Calu3 (cell line): ENCODE measurements at places on chromosomes 6 and 20. TPM values are rescaled to one million over a fixed set of nuclear protein-coding genes. Genes with fewer than 3 reads are reported as not detected.

The PDE7B gene
- total RNA-seq = 0.09 and 0.20 TPM in 2 replicates

The NT5E gene
- total RNA-seq = 52.8 and 76.5 TPM in 2 replicates

The DEFB124 gene
- not detected in 2 replicates for total RNA-seq

The PHF1 gene
- 62.4 and 68.3 TPM in 2 replicates for total RNA-seq

The MMP24 gene
- total RNA-seq = 5.8 and 8.2 TPM in 2 replicates

The OLIG3 gene
- not detected in 2 replicates for total RNA-seq

The SLC17A2 gene
- total RNA-seq = not detected in 2 replicates

The SLC22A3 gene
- 3.3 and 8.1 TPM in 2 replicates for total RNA-seq

The SPATS1 gene
- not detected in 2 replicates for total RNA-seq

The IMPG1 gene
- total RNA-seq = not detected in 2 replicates

The ARMH2 gene
- not detected in 2 replicates for total RNA-seq

The BMP7 gene
- total RNA-seq = not detected in 2 replicates

The HSPA12B gene
- not detected in 2 replicates for total RNA-seq

The PHACTR3 gene
- 10.0 and 12.0 TPM in 2 replicates for total RNA-seq

The PPP1R14C gene
- 2.7 and 3.6 TPM in 2 replicates for total RNA-seq

The CYP39A1 gene
- total RNA-seq = 0.88 and 1.7 TPM in 2 replicates

The VAPB gene
- total RNA-seq = 82.4 and 92.7 TPM in 2 replicates

The TNFRSF6B gene
- not detected in 2 replicates for total RNA-seq

The PTCRA gene
- total RNA-seq = not detected in 2 replicates

The ELOVL4 gene
- 1.6 and 2.1 TPM in 2 replicates for total RNA-seq

The PXDC1 gene
- 15.0 and 18.2 TPM in 2 replicates for total RNA-seq

The GPLD1 gene
- total RNA-seq = 2.0 and 3.5 TPM in 2 replicates

The FOXP4 gene
- 47.8 and 50.9 TPM in 2 replicates for total RNA-seq

The TRIM31 gene
- total RNA-seq = 161 and 181 TPM in 2 replicates

The ENPP5 gene
- 17.3 and 18.7 TPM in 2 replicates for total RNA-seq

The TMEM244 gene
- not detected in 2 replicates for total RNA-seq

The COL12A1 gene
- total RNA-seq = 20.4 and 29.3 TPM in 2 replicates

The ZNF133 gene
- 4.6 and 5.0 TPM in 2 replicates for total RNA-seq

The MUC21 gene
- total RNA-seq = not detected in 2 replicates

The LY6G6C gene
- 1.0 TPM in 1 of 2 replicates, not detected in the other for total RNA-seq

The ENPP3 gene
- not detected in 2 replicates for total RNA-seq

The PRKN gene
- 2.4 and 3.8 TPM in 2 replicates for total RNA-seq

The SH3BGRL2 gene
- 44.3 and 46.1 TPM in 2 replicates for total RNA-seq

The LAMA4 gene
- total RNA-seq = 85.8 and 89.9 TPM in 2 replicates

The HMGA1 gene
- total RNA-seq = 1,138 and 1,378 TPM in 2 replicates

The RAET1L gene
- total RNA-seq = 1.3 and 2.3 TPM in 2 replicates

The DYNLT2 gene
- 2.7 and 3.4 TPM in 2 replicates for total RNA-seq

The TUBB2B gene
- 2.5 and 3.0 TPM in 2 replicates for total RNA-seq

The RFX6 gene
- not detected in 2 replicates for total RNA-seq

The GGT7 gene
- total RNA-seq = 13.5 and 16.2 TPM in 2 replicates

The NXT1 gene
- total RNA-seq = 7.2 and 7.9 TPM in 2 replicates

The TMEM200A gene
- not detected in 2 replicates for total RNA-seq

The NOX3 gene
- total RNA-seq = not detected in 2 replicates

The CEP162 gene
- total RNA-seq = 6.3 and 8.2 TPM in 2 replicates

The FAM83C gene
- 0.12 TPM in 1 of 2 replicates, not detected in the other for total RNA-seq

The MATN4 gene
- total RNA-seq = 0.17 and 0.29 TPM in 2 replicates

The PACRG gene
- 1.5 TPM in 1 of 2 replicates, not detected in the other for total RNA-seq

The ABHD16B gene
- total RNA-seq = 0.24 TPM in 1 of 2 replicates, not detected in the other

The TRIM40 gene
- total RNA-seq = 0.29 TPM in 1 of 2 replicates, not detected in the other

The PRPH2 gene
- total RNA-seq = not detected in 2 replicates

The TBXT gene
- not detected in 2 replicates for total RNA-seq

The MOCS3 gene
- 13.2 and 15.4 TPM in 2 replicates for total RNA-seq
